Vagina (tissue), 2 donors: ENCODE measurements at places on chromosomes 5 and 9.

DNA sequence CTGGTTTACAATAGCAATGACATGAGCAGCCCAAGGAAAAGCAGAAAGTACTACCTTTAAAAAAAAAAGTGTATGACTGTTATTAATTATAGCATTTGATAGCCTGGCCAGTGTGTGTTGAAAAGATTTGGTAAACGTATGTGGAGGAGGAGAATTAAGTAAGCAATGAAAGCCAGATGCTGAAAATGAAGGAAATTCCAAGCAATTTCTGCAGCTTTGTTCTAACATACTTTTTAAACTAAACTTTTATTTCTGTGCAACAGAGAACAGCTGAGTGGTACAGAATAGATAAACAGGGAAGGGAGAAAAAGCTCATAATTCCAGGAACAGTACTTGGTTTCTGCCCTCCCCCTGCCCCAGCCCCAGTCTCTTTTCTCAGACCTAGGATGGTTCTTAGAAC, 252.6 kb downstream of the ADAMTSL1 start:
- no peak for DNase-seq

DNA sequence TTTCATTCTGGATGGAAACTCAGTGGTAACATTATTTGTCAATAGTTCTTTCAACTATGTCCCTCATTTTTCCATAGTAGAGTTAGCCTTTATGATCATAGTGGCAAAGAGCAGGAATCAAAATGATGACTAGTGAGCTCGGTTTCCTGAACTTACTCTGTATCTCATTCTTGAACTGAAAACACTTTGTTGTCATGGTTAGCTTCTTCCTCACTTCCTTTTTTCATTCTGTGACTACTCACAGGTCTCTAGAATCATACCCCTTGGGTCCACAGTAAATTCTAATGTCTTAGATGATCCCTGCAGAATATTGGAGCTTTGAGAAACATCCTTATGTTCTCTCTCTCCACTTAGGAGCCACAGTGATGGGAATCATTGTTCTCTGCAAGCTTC, 29.4 kb upstream of the RECK start:
- DNase-seq, result no peak

GRCh38 chr5:117623042-117623805, 1048.6 kb upstream of the SEMA6A start:
- no peak for DNase-seq

GRCh38 chr9:99103901-99104458, 933 bp upstream of the TGFBR1 start:
- DNase-seq, result no peak

GRCh38 chr5:87729781-87730180, 317.1 kb upstream of the CCNH start:
- DNase-seq, result no peak

- no peak for DNase-seq
Observed at GRCh38 chr9:101367323-101367722, 17.5 kb downstream of the BAAT start.

DNA sequence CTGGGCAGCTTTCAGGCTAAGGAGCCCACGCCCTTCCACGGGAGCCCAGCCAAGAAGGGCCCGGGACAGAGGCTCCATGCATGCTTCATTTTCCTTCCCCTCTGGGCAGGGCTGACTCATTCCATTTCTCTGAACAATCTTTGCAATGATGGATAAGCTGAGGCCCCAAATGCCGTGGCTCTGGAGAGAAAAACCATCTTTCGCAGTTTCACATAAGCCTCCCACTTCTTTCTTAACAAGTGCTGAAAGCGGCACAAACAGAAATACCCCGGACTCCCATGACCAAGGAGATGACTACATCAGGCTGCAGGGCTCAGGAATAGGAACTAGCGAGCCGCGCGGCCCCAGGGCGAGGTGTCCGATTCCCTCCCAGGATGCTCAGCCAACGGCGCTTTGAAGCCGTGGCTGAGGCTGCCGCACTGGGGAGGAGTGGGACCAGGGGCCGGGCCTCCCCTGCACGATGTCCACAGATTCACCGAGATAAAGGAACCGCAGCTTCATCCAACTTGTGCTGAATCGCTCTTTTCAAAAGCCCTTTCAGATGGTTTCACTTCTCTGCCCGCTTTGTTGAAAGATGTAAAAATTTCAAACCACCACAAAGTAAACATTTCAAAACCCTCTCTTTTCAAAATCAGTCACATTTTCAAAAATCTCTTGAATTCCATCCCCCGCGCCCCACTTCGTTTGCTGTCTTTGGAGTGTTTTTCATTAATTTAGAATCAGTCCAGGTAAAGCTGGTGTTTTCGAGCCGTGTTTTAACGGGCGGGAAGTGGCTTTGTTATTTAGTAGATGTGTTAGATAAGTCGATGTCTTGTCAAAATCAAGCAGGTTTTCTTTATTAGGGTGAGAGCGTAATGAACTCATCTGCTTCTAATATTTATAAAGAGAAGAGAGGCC, 96.5 kb upstream of the LMX1B start:
- no peak for DNase-seq

DNA sequence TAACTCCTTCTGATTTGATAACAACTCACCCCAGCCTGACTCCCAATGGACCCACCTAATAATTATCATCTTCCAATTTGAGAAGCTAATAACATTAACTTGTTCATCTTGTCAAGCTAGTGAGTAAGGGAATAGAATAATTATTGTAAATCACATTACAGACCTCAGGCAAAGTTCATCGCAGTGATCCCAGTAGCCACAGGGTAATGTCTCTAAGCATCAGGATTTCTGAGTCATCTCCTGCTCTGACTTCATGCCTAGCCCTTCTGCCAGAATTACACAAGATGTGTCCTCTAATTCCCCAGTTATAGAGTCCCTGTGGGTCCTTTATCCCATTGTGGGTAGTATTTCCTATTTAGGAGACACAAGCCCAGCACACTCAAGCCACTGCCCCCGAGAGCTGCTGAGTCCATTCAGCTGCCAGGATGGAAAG, 365.7 kb downstream of the DEPDC1B start:
- no peak for DNase-seq

- DNase-seq, result no peak
Observed at GRCh38 chr9:124771867-124772679, 962 bp upstream of the NR6A1 start.

DNA sequence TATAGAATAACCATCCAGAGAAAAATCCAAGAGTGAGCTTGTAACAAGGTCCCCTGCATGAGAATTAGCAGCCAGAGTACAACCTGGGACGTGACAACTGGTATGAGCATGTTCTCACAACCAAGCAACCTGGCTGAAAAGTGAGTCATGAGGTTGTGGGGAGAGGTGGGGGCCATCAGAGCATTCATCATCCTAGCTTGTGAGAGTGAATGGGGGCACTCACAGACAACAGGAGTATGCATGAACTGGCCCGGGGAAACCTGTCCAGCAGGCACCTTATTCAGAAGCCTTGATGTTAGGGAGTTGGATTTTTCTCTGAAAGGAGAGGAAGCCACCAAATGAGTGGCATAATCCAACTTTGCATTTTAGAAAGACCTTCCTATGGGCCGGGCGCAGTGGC, 113.0 kb downstream of the FRMD3 start:
- DNase-seq, result no peak

- no peak for DNase-seq
Observed at GRCh38 chr9:30504502-30504905, 1879.9 kb upstream of the ACO1 start.

DNA sequence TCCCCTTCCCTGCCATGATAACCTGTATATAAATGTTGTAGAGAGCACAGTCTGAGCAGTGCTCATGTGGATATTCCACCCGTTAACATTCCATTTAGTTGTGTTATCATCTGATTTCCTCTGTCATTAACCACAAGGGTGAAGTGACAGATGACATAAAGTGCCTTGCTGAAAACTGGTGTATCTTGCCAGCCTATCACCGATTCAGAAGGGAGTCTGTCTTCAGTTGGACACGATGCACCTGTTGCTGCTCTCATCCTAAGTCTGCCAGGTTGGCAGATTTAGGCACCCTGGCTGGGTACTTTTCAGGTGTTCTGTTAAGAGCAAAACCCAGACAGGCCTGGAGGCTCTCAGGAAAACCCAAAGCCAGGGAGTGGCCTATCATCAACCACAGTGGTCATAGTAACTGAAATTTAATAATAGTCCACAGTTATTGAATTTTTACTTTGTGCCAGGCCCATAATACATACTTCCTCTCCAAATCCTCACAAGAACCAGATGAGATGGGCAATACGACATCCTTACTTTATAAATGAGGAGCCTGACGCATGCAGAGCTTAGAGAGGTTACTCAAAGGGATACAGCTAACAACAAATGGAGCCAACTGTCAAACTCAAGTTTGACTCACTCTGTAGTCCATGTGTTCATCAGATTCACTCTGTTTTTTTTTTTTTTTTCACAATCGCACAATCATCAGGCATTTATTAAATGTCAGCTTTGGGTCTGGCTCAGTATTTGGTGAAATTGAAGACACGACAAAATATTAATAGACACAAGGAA, 100.7 kb upstream of the SPRY4 start:
- DNase-seq, result no peak

DNA sequence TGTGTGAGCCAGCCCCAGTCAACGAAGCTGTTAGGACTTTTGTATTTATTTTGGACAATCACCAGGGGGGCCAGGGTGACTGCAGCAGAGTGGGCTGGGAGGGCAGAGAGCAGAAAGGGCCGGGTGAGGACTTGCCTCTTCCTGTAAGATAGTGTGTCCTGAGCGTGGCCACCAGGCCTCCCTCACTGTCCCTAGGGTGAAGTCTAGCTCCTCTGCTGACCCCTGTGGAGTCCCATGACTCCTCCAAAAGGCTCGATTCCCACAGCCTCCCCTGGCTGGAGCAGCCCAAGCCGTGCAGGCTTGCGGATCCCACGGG, 147.8 kb downstream of the RXRA start:
- no peak for DNase-seq

DNA sequence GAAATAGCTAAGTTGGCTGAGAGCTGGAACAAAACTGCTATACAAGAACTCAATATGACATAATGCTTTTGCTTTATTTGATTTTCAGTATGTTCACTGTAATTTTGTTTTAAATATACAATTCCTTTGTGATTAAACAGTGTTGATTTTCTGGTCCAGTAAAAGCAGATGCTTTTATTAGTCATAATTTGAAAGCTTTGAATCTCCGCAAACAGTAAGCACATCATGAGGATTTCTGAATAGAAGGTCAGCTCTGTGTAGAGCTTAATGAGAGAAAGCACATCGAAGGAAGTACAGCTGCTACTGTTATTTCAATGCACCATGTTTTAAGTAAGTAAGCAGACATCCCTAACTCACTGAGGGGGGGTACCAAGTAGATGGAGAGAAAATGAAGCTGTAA, 701.3 kb upstream of the ACO1 start:
- DNase-seq, result no peak

GRCh38 chr5:33048315-33048714, 337.2 kb downstream of the NPR3 start:
- DNase-seq, result no peak

DNA sequence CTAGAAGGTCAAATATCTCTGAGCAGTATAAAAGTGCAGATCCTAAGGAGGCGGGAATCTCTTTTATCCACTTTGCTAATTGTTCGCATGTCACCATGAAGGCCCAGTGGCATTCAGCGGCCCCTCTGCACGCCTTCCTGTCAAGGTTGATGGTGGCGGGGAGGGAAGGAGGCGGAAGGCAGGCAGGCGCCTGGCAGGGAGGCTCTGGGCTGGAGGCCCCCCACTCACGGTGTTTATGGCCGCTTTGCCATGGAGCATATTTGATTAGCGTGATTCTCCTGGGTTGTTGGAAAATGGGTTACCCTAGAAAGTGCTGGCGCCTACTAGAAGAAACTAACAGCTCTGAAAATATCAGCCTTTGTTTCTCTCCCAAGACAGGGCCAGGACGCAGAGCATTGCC, 209.6 kb downstream of the FSTL4 start:
- DNase-seq, result peak; percentile 61

DNA sequence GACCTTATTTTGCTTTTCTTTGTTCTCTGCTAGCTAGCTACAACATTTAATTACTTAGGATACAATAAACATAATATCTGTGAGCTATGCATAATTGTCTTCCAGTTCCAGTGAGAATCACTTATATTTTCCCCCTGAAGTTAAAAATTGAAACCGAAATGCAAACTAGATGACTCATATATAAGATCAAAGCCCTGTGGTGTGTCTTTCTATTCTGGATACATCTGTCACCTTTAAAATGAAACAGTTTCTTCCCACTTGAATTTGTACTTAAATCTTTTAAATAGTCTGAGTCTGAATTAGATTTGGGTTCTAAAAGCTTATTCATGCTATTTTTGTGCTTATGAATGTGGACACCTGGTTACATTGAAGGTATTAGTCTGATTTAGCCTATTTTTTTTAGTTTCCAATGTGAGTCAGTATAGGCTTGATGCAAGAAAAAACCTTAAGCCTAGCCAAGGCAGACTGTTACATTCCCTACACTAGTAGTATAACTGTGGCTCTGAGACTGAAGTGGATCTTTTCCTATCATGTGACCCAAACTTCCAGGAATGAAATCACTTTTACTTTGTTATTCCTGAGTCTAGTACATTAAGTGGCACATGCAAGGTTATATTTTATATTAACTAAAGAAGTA, 703.5 kb upstream of the RGMB start:
- DNase-seq, result no peak

- DNase-seq, result no peak
Observed at GRCh38 chr9:2016408-2017330, 1.5 kb downstream of the SMARCA2 start.

GRCh38 chr9:93895535-93895934, 59.6 kb downstream of the BARX1 start:
- no peak for DNase-seq

DNA sequence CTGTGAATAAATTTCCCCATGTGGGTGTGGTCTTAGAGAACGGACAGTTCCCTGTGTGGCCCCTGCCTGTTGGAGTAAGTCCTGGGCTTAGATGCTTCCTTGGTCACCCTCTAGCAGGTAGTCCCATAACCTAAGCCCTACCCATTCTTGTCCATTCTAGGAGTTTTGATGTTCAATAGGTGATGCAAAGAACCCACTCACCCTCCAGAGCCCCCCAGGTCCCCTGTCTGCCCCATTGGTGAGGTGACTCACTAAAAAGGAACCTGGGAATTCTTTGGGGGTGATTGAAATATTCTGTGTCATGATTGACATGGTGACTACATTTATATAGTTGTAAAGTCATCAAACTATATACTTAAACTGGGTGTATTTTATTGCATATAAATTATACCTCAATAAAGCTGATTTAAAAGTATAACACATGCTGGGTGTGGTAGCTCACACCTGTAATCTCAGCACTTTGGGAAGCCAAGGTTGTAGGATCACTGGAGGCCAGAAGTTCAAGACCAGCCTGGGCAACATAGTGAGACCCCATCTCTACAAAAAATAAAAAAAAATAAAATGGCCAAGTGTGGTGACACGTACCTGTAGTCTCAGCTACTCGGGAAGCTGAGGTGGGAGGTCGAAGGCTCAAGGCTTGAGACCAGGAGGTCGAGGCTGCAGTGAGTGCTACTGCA, 20.8 kb upstream of the GTF3C5 start:
- no peak for DNase-seq

GRCh38 chr9:5909976-5910375, 19.3 kb downstream of the MLANA start:
- no peak for DNase-seq

GRCh38 chr9:92550765-92551164, 15.0 kb upstream of the ECM2 start:
- DNase-seq, result no peak

GRCh38 chr5:98605426-98605825, 168.0 kb upstream of the RGMB start:
- no peak for DNase-seq

- DNase-seq, result no peak
Observed at GRCh38 chr5:134466241-134467069, 54.8 kb upstream of the CDKN2AIPNL start.
